ENCODE measurements at places on chromosomes 4 and X. TPM values are rescaled to one million over a fixed set of nuclear protein-coding genes. Genes with fewer than 3 reads are reported as not detected.

Gene CYTL1
- polyA plus RNA-seq: 8.7 TPM

Gene CCDC158
- 0.27 TPM for polyA plus RNA-seq

Gene LRP2BP
- 2.9 TPM for polyA plus RNA-seq

Gene STAP1
- 0.23 TPM for polyA plus RNA-seq

Gene ITIH6
- 0.18 TPM for polyA plus RNA-seq

Gene PDGFC
- 84.1 TPM for polyA plus RNA-seq

Gene RADX
- polyA plus RNA-seq: 5.8 TPM

Gene TCEAL6
- 0.31 TPM for polyA plus RNA-seq

Gene FGFRL1
- polyA plus RNA-seq: 33.4 TPM

Gene CYBB
- 12.9 TPM for polyA plus RNA-seq

Gene CT45A9
- polyA plus RNA-seq: not detected

Gene MCUB
- polyA plus RNA-seq: 7.5 TPM

Gene PF4V1
- 2.0 TPM for polyA plus RNA-seq

Gene USP17L28
- not detected for polyA plus RNA-seq

Gene RBM46
- polyA plus RNA-seq: 0.10 TPM

Gene NUDT6
- polyA plus RNA-seq: 18.6 TPM

Gene ANK2
- polyA plus RNA-seq: 77.1 TPM

Gene NHS
- polyA plus RNA-seq: 20.2 TPM

Gene CSN1S1
- not detected for polyA plus RNA-seq

Gene ABLIM2
- polyA plus RNA-seq: 6.9 TPM

Gene OTUD5
- 65.9 TPM for polyA plus RNA-seq

Gene TAB3
- 29.0 TPM for polyA plus RNA-seq

Gene GABRG1
- polyA plus RNA-seq: 0.36 TPM

Gene CXCL10
- polyA plus RNA-seq: 5.2 TPM

Gene TRPC5OS
- 0.14 TPM for polyA plus RNA-seq

Gene FAM149A
- 44.3 TPM for polyA plus RNA-seq

Gene SHOX
- not detected for polyA plus RNA-seq

Gene HSFX2
- 0.71 TPM for polyA plus RNA-seq

Gene UGT2B15
- 0.07 TPM for polyA plus RNA-seq

Gene TRIM2
- polyA plus RNA-seq: 76.5 TPM

Gene ALAS2
- polyA plus RNA-seq: 23.3 TPM

Gene LUZP4
- not detected for polyA plus RNA-seq

Gene DCK
- polyA plus RNA-seq: 39.5 TPM

Gene MAGED4
- 42.8 TPM for polyA plus RNA-seq

Gene DCAF12L1
- polyA plus RNA-seq: 8.5 TPM

Gene TMPRSS11D
- polyA plus RNA-seq: 0.08 TPM

Gene WNK3
- 5.2 TPM for polyA plus RNA-seq
